Ammon's horn (tissue), 1 donor: ENCODE measurements at places on chromosomes 2 and 18.

DNA sequence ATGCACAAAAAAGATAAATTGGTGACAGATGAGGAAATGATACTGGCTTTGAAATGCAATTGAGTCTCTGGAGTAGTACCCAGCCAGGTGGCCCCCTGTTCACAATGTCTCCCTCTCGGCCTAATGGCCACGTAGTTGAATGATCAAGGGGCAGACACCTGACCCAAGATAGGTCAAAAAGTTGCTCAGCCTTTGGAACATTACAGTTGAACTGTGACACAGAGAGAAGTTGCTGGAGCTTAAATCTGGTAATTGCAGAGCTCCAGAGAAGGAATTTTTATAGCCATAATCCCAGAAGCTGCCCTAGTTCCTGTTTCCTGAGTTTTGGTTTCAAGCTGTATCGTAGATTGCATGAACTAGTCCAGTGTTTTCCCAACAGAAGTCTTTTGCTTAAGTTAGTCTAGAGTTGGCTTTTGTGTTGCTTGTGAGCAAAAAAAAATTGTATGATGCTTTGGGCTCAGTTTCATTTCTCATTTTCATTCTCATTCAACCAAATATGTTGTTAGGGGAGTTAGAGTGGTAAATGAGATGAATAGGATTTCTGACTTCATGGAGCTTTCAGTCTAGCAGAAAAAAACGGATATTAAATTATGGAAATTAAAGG, 117.9 kb downstream of the CSRNP3 start:
- no peak for DNase-seq

GRCh38 chr18:35117951-35118411, 76.8 kb downstream of the MAPRE2 start:
- DNase-seq, result peak; percentile 73

GRCh38 chr18:22223254-22223964, 54.0 kb downstream of the GATA6 start:
- no peak for DNase-seq

- DNase-seq, result no peak
These were observed 6.5 kb downstream of the PRPF40A start for GRCh38 chr2:152710713-152711112.

GRCh38 chr2:104861351-104862057, 7.6 kb downstream of the POU3F3 start:
- peak; percentile 42 for DNase-seq

DNA sequence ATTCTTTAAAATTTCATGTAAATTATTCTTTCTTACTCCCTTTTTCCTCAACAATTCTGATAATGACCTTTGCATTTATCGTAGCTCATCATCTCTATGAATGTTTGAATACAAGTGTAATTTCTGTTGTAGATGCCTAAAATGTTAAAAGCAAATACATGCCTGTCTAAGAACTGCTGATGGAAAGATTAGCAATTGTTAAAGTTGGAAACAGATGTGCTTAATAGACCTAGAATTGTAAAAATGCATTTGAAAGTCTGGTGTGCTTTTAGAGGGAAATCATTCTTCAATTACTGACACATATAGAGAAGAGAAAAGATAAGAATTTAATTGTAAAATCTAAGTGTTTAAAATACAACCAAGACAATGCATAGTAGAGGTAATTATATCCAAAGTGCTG, 50.4 kb downstream of the CCDC102B start:
- DNase-seq, result no peak

GRCh38 chr2:27016801-27017325, 15.9 kb upstream of the TMEM214 start:
- DNase-seq, result peak; percentile 49

DNA sequence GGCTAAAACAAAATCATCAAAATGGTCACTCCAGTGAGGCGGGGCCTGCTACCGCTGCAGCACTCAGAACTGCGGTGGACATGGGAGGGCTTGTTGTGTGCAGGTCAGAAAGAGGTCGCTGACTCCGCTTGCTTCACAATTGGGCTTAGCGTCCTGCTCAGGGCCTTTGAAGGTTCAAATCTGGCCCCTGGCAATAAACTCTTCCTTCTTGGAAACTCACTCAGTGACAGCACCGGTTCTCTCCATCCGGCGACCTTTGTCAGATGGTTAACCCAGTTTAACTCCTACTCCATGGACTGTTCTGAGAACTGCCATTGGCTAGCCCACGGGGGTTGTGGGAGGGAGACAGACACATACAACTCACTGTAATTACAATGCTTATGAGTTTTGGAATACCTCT, 29.0 kb upstream of the LAPTM4A start:
- DNase-seq, result no peak

GRCh38 chr2:70080610-70081200, 6.6 kb upstream of the PCBP1 start:
- no peak for DNase-seq

- peak; percentile 20 for DNase-seq
These were observed 158.8 kb upstream of the SLC39A10 start for GRCh38 chr2:195498176-195498575.

- peak; percentile 68 for DNase-seq
These were observed 31.9 kb downstream of the CNRIP1 start for GRCh38 chr2:68287580-68288441.

GRCh38 chr2:64769392-64770044, 115.8 kb upstream of the SERTAD2 start:
- no peak for DNase-seq

DNA sequence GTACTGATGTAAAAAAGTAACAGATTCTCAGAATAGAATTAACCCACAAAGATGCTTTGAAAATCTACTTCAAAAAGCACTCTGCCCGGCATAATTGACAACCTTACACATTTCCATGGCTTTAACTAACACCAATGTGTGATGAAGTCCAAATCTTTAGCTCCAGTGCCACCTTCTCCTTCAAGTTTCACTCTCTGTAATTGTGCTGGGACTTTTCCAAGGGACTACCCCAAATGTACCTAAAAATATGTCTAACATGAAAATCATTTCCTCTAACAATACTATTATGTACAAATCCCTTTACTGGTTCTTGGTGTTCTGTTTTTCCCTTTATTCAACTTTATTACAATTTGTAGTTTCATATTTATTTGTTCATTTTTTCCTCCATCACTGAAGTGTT, 20.6 kb upstream of the UBE2E3 start:
- DNase-seq, result no peak

GRCh38 chr2:128717758-128718710, 399.4 kb upstream of the HS6ST1 start:
- DNase-seq, result no peak

- no peak for DNase-seq
These were observed 8.3 kb upstream of the POMC start for GRCh38 chr2:25176541-25177181.

DNA sequence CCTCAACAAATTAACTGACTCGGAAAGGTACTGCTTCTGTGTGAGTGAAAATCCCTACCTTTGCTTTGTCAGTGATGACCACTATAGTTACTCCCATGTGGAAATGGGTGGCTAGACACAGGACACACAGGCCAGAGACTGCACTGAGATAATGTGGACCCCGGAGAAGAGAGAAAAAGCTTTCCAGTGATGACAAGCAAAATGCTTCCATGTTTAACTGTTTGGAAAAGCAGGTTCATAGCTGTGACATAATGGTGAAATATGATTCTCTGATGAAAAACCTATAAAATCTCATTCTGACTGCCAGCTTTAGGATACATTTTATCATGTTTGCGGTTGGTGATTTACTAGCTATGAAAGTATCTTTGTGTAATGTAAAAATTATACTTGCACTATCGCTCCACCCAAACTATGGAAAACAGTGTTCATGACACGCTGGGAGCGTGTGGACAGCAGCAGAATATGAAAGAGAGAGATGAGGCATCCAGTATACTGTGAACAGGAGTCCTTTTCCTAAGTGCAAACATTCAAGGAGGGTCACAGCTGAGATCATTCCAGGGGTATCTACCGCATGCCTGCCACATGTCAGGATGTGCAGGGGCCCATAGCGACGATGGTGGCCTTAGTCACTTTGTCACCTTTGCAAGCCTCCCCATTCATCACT, 782.7 kb upstream of the SOX11 start:
- no peak for DNase-seq

GRCh38 chr18:48355276-48356115, 53.7 kb downstream of the ZBTB7C start:
- DNase-seq, result no peak

DNA sequence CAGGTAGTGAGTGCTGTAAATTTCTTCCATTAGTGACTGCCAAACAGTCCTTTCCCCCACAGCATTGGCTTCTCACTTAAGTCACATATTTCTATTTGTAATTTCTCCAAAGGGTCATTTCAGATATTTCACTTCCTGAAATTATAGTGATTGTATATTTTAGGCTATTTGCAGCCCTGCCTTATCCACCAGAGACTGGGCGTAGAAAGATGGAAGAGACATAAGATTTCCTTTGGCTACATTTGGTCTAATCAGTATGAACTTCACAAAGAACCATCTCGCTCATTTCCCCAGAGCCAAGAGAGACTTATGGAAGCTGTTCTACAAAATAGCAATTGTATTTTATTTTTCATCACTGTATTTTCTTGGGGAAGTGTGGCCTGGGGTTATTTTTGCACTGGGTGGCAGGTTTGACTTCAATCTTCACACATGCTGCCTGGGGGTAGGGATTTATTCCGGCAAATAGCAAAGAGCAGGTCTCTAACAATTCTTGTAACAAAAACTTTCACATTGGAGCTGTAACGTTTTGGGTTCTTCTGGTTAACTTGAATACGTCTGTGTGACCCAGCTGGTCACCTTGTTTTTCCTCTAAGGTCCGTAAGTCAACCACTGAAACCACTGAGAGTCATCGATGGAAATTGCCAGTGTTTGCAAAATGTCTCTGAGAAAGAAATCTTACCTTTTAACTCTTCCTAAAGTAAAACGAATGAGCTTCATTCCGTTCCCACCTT, 170.6 kb upstream of the SERPINE2 start:
- DNase-seq, result no peak

DNA sequence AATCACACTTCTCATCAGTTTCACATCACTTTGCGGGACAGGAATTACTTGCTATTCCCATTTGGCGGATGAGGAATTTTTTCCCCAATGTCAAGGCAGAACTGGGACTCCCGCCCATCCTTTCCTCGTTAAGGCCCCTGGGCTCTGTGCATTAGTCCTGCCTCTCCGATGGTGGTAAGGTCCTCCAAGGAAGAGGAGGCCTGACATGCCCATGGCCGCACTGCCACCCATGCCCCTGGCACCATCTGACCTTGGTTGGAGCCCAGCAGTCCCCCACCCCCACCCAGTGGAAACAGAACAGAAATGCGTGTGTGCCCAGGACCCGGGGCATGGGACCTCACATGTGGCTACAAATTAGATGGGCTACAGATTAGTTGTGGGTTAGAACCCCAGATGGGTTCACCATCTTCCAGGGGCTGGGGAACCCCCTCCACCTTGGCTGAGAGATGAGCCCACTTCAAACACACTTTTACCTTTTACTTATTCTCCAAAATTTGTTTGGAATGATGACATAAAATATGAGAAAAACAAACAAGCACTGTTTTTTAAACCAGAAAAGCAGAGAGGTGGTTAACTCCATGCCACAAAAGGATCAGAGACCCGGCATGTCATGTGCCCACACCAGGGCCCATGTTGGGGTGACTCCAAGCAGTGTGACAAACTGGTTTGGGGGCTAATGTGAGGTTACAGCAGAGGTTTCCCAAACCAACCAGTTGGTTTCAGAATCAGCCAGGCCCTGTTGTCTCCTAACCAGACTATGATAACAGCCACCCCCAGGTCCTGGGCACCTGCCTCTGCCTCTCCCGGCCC, 11.0 kb upstream of the DUSP2 start:
- DNase-seq, result no peak

DNA sequence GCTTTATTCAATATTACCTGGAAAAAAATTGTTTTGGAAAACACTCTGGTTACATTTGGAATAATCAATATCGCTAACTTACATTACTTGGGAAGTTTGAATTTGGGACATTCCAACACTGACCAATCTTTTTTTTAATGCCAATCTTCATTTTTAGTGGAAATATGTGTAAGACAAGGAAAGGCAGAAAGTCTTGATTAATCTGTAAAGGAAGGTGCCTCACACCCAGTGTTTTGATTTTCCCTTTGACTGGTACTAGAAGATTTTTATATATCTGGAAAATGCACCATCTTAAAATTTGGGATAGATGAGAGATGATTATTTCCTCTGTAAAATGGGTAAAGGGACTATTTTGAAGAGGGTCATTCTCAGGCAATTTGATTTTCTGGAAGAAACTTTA, 879.2 kb upstream of the ZEB2 start:
- DNase-seq, result no peak

- DNase-seq, result peak; percentile 94
These were observed at the start of gene PSME4 for GRCh38 chr2:53970724-53971602. Gene PSME4, minus strand, starts transcription at chr2:53970993. Its CDS starts 209 bp downstream, at chr2:53970784.

DNA sequence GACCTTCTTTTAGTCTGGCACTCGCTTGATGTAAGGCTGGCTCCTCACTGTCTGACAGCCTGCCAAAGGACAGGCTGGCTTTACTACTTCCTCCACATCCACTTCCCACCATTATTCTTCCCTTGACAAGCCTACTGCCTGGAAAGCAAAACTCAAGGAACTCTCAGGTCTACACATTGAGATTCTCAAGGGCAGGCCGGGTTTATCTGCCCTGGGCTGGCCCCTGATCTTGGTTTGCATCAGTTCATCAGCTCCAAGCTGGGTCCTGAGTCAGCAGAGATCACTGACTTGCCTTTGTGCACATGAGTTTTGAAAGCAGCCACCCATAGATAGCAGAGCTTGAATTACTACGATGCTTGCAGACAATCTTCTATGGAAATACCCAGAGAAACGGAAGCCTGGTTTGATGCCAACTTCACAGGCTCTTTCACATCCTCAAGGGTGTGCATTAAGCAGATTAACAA, 53.9 kb downstream of the KCTD18 start:
- no peak for DNase-seq

GRCh38 chr2:128262315-128263253, 56.1 kb downstream of the HS6ST1 start:
- DNase-seq, result no peak

DNA sequence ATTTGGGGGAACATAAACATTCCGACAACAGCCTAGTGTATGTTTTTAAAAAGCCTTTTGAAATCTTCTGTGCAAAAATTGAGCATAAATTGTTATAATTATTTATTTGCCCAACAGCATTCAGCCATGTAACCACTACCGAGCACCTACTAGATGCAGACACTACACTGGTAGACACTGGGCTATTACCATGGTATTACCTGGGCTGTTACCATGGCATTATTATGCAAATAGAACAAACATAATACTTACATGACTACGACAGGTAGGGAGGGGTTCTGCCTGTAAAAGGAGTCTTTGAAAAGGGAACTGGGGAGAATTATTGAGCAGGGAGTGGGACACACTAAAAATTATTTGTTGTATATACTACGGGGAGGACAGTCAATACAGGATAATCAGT, 116.4 kb downstream of the MREG start:
- no peak for DNase-seq
